Activated CD8-positive, alpha-beta memory T cell treated with anti-CD3 and anti-CD28 coated beads for 1 hour (primary cell): ENCODE measurements at places on chromosomes 3 and 15.
A peak's percentile ranks its signal among the peaks of the same experiment; 100 is the strongest.

GRCh38 chr15:89307046-89307587 is 27.5 kb downstream of the POLG start:
- no peak for DNase-seq

DNA sequence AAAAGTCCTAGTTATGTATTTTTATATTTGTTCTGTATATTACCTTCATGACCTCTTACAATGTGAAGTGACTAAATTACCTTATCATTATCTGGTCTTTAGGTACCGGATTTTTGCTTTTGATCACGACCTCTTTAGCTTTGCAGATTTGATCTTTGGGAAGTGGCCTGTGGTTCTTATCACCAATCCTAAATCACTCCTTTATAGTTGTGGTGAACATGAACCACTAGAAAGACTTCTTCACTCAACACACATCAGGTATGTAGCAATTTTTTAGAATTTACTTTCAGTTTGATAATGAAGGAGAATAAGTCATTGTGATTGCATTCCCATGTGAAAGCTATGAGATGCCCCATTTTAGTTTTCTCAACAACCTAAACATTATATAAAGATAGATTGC is 18.3 kb downstream of the TMEM62 start:
- no peak for DNase-seq

GRCh38 chr3:188180114-188180513 is 26.2 kb downstream of the LPP start:
- DNase-seq = no peak

DNA sequence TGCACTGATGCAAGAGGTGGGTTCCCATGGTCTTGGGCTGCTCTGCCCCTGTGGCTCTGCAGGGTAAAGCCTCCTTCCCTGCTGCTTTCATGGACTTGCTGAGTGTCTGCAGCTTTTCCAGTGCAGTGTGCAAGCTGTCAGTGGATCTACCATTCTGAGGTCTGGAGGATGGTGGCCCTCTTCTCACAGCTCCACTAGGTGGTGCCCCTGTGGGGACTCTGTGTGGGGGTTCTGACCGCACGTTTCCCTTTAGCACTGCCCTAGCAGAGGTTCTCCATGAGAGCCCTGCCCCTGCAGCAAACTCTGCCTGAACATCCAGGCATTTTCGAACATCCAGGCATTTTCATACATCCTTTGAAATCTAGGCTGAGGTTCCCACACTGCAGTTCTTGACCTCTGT is 329.8 kb upstream of the NAALADL2 start:
- DNase-seq = no peak

DNA sequence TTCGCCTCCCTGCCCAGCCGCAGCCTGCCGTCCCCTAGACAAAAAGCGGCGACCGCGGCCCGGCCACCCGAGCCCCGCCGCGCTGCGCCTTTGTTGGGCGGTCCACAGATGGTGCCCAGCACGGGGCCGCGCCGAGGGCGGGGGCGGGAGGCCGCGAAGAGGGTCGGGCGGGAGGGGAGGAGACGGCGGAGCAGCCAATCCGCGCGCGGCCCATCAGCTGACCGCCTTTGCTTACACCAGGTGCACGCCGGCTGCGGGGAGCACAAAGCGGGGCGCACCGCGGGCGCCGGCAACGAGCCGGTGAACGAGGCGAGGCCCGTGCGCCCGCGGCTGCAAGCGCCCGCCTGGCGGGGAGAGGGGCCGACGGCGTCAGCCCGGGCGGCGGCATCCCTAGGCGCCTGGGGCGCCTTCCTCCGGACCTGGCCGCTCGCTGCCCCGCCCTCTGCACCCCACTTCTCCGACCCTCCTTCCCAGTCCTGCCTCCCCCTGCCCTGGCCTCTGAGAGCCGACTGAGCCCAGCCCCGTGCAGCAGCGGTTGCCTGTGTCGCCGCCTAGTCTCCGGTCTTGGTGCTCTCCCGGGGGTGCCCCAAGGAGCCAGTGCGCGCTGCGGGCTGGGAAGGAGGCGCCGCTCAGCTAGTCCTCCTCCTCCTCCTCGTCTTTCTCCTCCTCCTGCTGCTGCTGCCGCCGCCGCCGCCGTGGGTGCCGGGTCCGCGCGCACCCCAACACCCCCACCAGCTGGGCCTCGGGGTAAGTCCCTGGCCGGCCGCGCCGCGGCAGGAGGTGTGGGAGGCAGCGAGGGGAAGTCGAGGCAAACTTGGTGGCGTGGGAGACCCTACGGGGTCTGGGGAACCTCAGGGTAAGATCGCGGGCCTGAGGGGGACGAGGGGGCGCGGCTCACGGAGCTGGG is at the start of gene LRRN1:
Gene LRRN1 (plus strand): TSS at position 259 of the 907 bp plus-strand sequence. CDS start 45,211 bp downstream, outside the sequence.
- DNase-seq = peak; percentile 31

DNA sequence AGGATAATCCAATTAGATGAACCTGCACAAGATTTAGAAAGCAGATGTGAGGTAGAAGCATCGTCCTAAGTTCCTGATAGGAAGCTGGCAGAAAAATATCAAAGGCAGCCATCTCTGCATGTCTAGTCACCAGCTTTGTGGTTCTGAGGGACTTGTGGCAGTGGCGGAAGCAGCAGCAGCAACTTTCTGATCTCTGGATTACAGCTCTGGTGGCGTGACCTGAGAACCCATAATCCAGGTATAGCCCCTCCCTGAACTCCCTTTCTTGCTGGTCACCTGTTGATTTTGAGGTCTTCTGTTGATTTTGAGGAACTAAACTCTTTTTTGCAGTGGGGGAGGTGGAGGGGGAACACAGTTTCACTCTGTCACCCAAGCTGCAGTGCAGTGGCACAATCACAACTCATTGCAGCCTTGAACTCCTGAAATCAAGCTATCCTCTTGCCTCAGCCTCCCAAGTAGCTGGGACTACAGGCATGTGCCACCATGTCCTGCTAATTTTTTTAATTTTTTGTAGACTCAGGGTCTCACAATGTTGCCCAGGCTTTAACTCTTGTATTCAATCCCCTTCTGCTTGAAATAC is 7.9 kb downstream of the FSIP1 start:
- DNase-seq = no peak

DNA sequence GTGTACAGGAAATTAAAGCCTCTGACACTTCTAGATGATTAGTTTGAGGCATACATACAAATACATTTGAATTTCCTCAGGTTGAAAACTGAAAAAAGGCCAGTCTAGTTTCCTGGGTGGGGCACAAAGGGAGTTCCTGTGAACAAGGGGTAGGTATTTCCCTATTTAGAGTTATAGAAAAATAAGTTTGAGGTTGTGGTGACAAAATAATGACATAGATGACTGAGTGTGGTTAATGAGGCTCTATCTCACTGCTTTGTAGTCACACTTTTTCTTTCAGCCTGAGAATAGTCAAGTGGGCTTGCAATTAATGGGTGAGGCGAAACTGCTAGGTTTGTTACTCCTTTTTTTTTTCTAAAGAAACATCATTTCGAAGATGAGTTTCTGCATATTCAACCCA is 4.3 kb downstream of the SLCO3A1 start:
- DNase-seq = no peak

GRCh38 chr3:187713504-187713903 is 11.1 kb upstream of the RTP2 start:
- DNase-seq = no peak

DNA sequence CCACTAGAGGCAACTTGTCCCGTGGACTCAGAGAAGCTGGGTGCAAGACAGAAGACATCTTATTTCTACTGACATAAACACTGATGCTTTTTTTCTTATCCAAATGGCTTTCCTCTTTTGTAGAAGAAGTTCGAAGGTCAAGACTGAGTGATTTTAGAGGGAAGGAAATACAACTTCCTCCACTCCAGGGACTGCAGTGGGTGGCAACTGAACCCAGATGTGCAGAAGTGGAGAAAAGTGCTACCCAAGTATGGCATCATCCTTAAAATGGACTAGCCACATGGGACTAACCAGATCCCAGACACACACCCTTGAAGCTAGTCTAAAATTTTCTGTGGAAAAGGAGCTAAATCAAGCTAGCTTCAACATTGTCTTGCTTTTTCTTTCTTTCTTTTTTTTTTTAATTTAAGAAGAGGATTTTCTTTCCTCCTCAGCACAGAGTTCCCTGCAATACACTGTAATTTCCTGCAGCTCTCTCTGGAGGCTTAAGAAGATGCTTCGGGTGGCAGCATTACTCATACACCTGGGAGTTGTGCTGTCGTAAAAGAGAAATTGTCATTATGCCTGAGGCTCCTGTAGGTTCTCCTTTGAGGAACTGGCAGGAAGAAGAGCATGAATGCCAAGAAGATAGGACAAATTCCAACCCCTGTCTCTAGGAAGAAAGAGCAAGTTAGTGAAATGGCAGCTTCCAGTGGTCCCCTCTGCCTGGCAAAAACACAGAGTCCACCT is 3.8 kb upstream of the FRMD4B start:
- no peak for DNase-seq

DNA sequence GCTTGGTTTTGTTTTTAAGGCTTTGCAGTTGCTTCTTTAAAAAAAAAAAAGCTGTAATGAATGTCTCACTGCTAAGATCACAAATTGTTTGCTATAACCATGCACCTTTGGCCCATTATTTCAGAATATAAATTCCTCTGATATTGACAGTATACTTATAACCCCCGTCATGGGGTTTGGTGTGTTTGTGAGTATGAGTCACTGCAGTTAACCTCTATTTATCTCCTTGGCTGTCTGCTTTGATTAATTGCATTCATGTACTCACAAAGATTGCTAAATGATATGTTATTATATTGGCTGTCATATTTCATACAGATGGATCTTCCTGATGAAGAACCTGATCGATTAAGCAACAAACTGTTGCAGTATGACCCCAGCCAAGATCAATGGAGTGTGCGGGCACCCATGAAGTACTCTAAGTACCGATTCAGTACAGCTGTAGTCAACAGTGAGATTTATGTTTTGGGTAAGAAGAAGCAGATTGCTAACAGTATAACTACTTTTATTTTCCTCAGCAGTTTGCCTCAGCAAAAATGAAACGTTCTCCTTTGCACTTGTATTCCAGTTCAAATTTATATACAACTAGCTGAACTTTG is 14.9 kb downstream of the KBTBD12 start:
- DNase-seq = no peak

DNA sequence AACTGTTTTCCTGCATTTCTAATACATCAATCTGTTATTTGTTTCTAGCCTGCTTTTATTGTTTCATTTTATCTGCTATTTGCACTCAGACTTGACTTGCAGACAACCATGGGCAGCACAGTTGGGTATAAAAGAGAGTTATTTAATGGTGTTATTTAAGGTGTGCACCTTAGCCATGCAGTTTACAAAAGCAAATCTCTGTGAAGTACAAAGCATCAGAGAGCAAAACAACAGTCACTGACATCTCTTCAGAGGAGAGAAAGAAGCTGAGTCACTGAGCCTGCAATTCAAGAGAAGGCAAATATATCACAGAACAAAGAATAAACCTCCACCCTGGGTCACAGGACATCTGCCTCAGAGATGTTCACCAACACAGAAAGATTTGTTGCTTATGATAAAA is 255.9 kb upstream of the ICE2 start:
- DNase-seq = no peak

- DNase-seq = no peak
These were observed 147.4 kb upstream of the SMAD3 start for GRCh38 chr15:66917904-66918448.

DNA sequence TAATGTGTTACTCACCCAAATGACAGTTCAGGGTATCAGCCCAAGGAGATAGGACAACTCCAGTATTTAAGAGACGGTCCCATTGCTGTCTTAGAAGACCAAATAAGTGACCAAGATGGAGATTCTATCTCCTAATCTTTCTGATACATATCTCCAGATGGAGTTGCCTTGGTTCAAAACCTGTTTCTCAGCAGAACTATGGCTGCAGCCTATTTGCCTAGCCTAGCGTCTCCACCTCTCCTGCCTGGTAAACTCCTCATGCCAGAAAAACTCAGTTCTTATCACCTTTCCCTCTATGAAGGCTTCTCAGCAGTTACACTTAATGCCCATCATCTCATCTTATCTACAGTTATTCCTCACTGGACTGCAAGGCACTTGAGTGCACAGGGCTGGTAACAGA is 1.2 kb upstream of the CSPG5 start:
- DNase-seq = no peak

DNA sequence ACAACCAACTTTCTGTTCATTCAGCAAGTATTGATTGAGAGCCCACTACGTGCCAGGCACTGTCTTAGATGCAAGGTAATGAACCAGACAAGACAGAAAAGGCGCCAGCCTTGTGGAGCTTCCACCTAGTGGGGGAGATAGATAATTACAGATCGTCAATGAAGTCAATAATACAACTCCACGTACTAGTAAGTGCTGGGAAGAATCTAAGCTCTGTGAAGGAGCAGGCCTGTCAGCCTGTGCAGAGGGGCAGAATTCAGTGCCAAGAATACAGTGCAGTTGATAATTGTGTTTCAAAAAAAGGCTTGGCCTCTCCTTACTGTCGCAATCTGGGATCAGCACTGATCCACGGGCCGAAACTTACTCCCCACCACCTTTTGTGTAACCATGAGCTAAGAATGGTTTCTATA is 186.3 kb downstream of the FEZF2 start:
- DNase-seq = no peak

GRCh38 chr3:46845860-46846623 is 17.2 kb downstream of the MYL3 start:
- DNase-seq = peak; percentile 56

- DNase-seq = no peak
These were observed 190.5 kb downstream of the GREM1 start for GRCh38 chr15:32908135-32908801.

- no peak for DNase-seq
These were observed 697 bp upstream of the RAB5A start for GRCh38 chr3:19945969-19946831.

DNA sequence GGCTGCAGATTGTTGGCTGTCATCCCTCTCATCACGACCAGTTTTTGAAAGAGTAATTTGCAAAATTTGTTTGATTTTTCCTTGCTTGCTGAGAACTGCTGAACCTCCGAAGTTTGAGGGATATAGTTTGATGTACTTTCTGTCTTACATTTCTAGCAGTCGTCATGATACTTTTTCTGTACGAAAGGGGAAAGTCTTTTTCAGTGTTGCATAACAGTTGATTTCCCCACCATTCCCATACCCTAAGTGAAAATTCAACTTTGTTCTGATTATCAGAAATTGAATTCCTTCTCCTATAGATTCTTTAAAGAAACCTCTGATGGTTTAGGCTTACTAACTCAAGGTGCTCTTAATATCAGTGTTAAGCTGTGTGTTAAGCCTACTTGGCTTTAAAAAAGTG is 1.6 kb downstream of the PDE8A start:
- DNase-seq = no peak

DNA sequence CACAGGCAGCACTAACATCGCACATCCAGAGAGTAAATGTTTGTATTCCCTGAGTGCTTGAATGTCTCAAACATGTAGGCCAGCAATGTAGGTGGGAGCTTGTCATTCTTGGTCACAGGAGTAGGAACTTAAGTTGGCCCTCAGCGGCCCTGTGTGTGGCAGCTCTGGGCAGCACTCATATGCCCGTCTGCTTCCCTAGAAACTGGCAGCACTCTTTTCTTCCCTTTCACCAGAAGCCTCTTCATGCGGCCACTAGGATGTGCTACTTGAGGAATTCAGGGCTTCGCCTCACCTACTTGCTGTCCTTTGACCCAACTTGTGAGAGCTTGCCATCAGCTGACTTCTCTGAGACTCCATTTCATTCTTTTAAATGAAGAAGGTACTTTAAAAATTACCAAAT is 69.5 kb downstream of the TIPARP start:
- DNase-seq = no peak
